ENCODE measurements at places on chromosomes 16 and 17.

DNA sequence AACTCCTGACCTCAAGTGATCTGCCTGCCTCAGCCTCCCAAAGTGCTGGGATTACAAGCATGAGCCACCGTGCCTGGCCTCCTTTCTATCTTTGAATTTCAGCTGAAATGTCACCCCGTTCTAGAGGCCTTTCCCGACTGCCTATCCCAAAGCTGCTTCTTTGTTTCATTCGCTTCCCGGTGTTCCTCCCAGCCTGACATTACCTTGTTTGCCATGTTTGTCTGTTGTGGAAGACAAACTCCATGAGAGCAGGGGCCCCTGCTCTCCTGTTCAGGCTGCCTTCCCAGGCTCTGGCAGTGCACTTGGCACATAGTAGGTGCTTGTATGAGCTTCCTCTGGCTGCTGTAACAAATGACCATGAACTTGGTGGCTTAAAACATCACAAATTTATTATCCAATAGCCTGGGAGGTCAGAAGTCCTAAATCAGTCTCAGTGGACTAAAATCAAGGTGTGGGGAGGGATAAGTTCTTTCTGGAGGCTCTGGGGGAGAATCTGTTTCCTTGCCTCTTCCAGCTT is 2.6 kb upstream of the CCL22 start:
- no peak for DNase-seq

- DNase-seq: no peak
Observed at GRCh38 chr17:13643180-13643579, 41.5 kb upstream of the HS3ST3A1 start.

DNA sequence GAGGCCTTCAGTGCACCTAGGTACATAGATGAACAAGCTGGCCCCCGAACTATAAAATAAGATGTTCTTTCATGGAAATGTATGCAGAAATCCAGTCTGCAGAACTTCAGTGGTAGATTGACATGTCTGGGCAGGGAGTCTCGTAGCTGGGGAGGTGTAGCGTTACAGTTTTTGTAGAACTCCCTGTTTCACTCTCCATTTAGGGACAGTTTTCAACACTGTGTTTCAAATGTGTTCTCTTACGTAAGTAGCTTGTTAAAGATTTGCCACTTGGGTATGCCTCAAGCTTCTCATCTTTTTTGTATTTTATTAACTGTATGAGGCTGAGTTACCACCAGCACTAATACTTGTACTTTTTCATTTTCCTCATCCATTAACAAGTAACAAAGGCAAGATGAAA is 46.6 kb downstream of the PLD6 start:
- no peak for DNase-seq

- no peak for DNase-seq
Observed at GRCh38 chr16:70250748-70251628, 752 bp downstream of the EXOSC6 start.

- DNase-seq: no peak
Observed at GRCh38 chr17:39107155-39107554, 44.3 kb downstream of the PLXDC1 start.

- DNase-seq: no peak
Observed at GRCh38 chr17:41863074-41863848, 2.0 kb downstream of the KLHL11 start.

GRCh38 chr16:23148166-23148512 is 1.1 kb downstream of the USP31 start:
- DNase-seq: no peak

GRCh38 chr17:80455336-80455710 is 21.1 kb downstream of the NPTX1 start:
- DNase-seq: no peak

- no peak for DNase-seq
Observed at GRCh38 chr16:88601313-88602036, 31.3 kb downstream of the ZC3H18 start.

DNA sequence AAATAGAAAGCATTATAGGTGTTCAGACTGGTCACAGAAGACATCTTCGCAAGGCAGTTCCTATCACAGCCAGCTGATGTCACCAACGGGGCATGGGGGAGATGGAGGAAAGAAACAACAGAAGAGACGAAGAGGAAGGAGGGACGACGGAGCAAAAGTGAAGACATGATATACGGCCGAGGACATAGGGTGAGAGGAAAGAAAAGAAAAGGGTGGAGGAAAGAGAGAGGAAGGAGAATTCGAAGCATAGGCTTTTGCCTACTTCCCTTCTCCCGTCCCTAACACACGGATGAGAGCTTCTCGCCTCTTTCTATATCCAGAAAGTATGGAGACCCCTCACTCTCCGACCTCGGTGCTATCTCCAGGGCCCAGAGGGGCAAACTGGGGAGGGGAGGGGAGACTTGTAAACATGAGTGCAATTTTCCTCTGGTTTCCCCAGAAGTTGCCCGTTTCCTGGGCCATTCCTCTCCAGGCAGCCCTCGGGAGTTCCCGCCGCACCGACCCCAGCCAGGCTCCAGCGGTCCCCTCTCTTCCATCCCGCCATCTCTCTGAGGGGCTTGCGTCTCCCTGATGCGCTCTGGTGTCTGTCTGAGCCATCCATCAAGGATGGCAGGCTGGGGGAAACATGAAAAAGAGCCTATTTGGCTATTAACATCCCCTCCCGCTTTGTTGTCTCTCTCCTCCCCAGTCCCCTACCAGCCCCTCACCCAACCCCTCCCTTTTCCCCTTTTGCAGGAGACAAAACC is 26.0 kb downstream of the COPZ2 start:
- DNase-seq: no peak

DNA sequence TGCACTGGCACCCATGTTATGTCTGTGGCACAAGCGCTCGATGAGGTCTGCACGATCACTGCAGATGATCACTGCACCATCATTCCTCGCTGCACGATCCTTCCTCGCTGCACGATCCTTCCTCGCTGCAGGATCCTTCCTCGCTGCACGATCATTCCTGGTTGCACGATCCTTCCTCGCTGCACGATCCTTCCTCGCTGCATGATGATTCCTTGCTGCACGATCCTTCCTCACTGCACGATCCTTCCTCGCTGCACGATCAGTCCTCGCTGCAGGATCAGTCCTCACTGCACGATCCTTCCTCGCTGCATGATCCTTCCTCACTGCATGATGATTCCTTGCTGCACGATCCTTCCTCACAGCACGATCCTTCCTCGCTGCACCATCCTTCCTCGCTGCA is 29.3 kb downstream of the METRNL start:
- DNase-seq: no peak

DNA sequence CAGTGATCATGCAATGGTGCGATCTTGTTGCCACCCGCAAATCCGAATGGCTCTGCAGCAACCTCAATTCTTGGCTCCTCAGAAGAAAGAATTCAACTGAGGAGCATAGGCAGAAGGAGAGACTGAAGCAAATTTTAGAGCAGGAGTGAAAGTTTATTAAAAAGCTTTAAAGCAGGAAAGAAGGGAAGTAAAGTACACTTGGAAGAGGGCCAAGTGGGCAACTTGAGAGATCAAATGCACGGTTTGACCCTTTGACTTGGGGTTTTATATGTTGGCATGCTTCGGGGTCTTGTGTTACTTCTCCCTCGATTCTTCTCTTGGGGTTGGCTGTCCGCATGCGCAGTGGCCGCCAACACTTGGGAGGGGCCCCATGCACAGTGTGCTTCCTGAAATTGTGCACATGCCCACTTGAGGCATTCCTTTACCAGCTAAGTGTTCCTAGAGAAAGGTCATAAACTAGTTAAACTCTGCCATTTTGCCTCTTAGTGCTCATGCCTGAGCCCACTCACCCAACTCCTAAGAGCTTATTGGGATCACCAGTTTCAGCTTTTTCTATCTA is 36.7 kb downstream of the ZNRF1 start:
- no peak for DNase-seq

GRCh38 chr17:80877729-80878303 is 113.8 kb upstream of the CHMP6 start:
- no peak for DNase-seq

GRCh38 chr16:11507350-11507749 is 79.4 kb downstream of the LITAF start:
- DNase-seq: no peak

- DNase-seq: no peak
Observed at GRCh38 chr16:5016967-5017677, 16.6 kb downstream of the NAGPA start.

GRCh38 chr16:86496929-86497461 is 13.3 kb upstream of the FOXF1 start:
- no peak for DNase-seq

DNA sequence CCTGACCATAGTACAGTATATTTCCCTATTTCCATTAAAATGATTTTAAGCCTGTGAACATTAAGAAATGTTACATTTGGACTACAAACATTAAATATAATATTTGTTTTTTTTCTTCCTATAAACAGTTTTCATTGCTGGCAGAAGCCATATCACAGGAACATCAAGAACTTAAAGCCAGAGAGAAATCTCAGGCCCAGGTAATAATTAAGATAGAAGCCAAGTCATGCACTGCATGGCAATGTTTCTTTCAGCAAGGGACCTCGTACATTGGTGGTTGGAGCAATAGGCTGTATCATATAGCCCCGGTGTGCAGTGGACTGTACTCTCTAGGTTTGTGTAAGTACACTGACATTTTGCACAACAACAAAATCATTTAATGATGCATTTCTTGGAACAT is 30.1 kb downstream of the CEP95 start:
- DNase-seq: no peak
